Activated naive CD4-positive, alpha-beta T cell (primary cell): ENCODE measurements at places on chromosomes 3 and 15.

- DNase-seq, result no peak
Measured at GRCh38 chr3:31724116-31724515, 191.4 kb downstream of the STT3B start.

- DNase-seq, result no peak
Measured at GRCh38 chr3:174270841-174271240, 588.3 kb upstream of the NAALADL2 start.

- DNase-seq, result no peak
Measured at GRCh38 chr3:79040701-79041100, 727.1 kb downstream of the ROBO1 start.

- no peak for DNase-seq
Measured at GRCh38 chr3:57009367-57009766, 51.1 kb upstream of the SPATA12 start.

DNA sequence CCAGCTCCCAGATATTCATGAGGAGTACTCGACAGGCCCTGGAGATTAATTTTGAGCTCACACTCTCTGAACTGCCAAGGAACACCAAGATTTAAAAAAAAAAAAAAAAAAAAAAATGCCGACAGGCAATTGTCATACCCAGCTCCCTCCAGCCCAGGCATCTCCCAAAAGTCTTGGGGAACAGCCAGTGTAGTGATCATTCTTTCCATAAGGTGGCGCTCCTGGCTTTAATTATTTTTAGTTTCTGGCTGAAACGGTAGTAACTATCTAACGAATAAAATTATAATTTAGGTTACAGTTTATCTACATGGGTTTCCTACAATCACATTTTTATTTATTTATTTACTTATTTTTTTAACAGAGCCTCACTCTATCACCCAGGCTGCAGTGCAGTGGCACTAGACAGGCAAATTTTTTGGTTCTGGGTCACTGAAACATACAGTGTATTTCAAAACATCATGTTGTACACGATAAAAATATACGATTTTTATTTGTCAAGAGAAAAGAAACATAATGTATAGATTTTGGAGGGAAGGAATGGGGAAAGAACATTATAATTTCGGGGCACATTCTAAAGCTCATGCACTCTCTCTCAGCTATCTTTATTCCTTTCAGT is 157.3 kb downstream of the ADAMTS9 start:
- DNase-seq, result no peak

GRCh38 chr3:32681811-32682210 is 3.2 kb upstream of the CNOT10 start:
- DNase-seq, result no peak
